Fibroblast of mammary gland (primary cell): ENCODE measurements at places on chromosomes 5 and 9.

- DNase-seq: peak; percentile 70
Measured at GRCh38 chr5:125209650-125210049, 463.2 kb upstream of the ZNF608 start.

GRCh38 chr5:135743705-135744411 is 90.6 kb upstream of the SLC25A48 start:
- no peak for DNase-seq

GRCh38 chr9:127927201-127927987 is 3.2 kb downstream of the PIP5KL1 start:
- no peak for DNase-seq

DNA sequence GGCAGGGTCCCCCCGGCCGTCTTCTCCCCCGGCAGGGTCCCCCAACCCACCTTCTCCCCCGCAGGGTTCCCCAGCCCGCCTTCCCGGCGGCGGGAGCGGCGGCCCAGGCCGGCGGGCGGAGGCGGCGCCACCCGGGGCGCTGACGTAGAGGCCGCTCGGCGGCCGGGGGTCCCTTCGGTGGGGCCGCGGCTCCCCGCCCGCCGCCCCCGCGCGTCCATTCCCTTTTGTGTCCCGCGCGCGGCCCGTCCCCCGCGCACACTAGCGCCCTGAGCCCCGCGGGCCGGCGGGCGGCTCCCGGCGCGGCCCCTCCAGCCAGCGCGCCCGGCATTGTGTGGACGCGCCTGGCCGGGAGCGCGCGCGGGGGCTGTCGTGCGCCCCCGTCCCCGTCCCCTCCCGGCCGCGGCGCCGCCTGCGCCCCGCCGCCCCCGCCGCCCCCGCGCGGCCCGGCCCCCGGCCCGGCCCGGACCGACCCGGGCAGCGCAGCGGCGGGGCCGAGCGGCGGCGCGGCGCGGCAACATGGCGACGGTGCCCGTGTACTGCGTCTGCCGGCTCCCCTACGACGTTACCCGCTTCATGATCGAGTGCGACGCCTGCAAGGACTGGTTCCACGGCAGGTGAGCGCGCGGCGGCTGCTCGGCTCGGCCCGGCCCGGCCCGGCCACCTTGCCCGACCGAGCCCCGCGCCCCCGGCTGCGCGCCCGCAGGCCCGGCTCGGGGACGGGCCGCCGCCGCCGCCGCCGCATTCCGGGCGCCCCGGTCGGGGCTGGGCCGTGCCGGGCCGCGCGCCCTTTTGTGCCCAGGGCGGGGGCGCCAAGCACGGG is at the start of gene PHF2:
TSS of gene PHF2 (plus strand) at position 327 of the 820 bp plus-strand sequence. CDS start at position 517, 190 bp downstream.
- DNase-seq: no peak

- peak; percentile 76 for DNase-seq
Measured at GRCh38 chr9:116154976-116155697, 1.5 kb downstream of the PAPPA start.

- no peak for DNase-seq
Measured at GRCh38 chr5:159657771-159658170, 258.5 kb upstream of the ADRA1B start.

- DNase-seq: no peak
Measured at GRCh38 chr5:158877706-158878105, 222.0 kb downstream of the EBF1 start.

DNA sequence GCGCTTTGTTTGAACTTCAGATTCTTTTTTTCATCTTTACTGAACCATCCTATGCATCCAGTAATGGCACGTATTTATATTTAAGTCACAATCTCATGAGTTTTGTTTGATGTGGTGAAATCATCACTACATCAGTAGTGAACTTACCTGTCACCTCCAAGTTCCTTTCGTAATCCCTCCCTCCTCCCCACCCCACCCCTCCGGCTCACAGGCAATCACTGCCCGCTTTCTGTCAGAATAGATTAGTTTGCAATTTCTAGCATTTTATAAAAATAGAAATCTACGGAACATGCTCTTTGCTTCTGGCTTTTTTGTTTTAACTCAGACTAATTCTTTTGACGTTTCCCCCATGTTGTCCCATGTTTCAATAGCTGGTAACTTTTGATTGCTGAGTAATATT is 305.4 kb upstream of the IRX4 start:
- DNase-seq: no peak

DNA sequence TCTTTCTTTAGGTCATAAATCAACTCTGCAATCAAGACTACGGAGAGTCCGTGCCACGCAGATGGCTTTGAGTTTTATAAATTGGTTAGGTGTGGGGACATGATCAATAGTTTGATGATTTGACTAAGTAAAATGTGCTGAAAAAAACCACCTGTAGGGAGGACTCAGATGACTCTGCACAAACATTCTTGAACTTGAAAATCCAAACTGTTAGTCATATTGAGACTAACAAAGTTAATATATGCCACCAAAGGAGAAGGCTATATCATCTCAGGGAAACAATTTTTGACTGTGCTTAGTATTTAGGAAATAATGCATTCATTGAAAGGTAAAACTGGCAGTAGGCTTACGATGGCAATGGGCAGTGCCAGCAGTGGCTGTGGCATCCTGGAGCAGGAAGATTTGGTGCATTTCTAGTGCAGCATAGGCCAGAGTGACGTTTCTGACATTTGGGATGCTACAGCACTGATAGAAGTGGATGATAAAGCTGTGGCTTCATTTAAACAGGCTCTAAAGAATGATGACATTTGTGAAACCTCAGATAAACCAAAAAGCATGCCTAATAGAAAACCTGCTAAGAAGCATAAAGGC is 291.1 kb downstream of the MLLT3 start:
- no peak for DNase-seq

DNA sequence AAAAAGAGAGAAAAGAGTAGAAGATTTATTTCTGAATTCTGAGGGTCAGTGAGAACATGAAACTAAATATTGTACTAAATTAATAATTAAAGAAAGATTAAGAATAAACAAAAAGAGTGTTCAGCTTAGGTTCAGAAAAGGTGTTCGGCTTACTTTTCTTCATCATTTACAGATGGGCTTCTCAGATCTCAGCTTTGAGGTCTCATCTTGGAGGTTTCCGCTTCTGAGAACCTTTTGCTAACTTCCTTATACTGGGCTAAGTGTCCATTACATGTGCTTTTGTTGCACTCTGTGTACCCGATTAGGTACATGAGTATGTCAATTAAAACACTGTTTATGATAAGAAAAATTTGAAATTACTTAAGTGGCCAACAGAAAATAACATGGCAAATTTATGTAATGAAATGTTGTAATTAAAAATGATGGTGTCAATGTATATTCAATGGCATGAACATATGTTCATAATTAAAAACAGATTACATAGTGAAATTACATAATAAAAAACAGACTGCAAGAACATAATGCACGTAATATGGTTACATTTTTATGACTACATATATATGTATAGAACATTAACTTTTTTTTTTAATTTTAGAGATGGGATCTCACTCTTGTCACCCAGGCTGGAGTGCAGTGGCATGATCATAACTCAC is 17.3 kb upstream of the ITGA1 start:
- no peak for DNase-seq
